ENCODE measurements at places on chromosomes 13 and 19.

DNA sequence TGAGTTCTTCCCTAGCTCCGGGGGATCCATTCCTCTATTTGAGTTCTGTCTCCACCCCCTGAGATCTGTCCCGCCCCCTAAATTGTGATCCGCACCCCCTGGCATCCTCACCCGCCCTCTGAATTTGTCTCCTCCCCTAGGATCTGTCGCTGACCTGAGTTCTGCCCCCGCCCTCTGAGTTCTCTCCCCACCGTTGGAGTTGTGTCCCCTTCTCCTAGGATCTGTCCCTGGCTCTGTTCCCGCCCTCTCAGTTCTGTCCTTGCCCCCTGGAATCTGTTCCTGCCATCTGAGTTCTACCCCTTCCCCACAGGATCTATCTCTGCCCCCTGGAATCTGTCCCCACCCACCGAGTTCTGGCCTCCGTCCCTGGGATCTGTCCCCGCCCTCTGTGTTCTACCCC is 1.0 kb upstream of the SLC17A7 start:
- peak; percentile 32 for DNase-seq
- peaks cover 27% of the 10 kb centered on the region for H3K4me1 ChIP-seq
- H3K27me3 ChIP-seq = peaks cover 58% of the 10 kb centered on the region
- peak overlapping the region; percentile 73 for H3K4me3 ChIP-seq

DNA sequence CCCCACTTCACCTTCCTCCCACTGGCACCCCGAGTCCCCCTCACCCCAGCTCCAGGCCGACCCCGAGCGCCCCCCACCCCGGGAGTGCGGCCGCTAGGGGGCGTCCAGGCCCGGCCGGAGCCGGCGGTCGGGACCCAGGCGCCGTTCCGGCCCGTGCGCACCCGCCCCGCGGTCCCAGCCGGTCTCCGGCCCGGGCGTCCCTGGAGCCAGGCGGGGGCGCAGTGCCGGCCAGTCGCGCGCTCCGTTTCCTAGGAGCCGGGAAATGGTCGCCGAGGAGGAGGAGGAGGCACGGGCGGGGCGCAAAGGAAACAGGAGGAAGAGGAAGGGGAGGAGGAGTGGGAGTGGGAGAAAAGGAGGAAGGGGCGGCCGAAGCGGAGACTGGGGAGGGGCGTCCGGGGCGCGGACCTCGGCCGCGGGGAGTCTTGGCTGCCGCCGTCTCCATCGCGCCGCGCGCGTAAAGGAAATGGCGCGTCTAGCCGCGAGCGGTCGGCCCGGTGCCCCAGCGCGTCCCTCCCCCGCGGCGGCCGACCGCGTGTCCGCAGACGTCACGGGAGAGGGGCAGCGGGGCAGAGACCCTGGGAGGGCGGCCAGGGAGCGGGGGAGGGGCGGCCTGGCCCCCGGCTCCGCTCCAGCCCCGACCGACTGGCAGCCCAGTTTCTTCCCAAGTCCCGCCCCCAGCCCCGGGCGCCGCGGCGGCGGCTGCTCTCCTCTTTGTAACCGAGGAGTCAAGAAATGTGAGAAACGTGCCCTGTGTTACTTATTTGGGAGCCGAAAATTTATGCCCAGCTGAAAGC is 1.1 kb upstream of the KCTD15 start:
- peak overlapping the region; percentile 48 for H3K27ac ChIP-seq
- DNase-seq = peak; percentile 95
- H3K4me1 ChIP-seq = no peaks in the 10 kb centered on the region
- peaks cover 41% of the 10 kb centered on the region for H3K36me3 ChIP-seq

DNA sequence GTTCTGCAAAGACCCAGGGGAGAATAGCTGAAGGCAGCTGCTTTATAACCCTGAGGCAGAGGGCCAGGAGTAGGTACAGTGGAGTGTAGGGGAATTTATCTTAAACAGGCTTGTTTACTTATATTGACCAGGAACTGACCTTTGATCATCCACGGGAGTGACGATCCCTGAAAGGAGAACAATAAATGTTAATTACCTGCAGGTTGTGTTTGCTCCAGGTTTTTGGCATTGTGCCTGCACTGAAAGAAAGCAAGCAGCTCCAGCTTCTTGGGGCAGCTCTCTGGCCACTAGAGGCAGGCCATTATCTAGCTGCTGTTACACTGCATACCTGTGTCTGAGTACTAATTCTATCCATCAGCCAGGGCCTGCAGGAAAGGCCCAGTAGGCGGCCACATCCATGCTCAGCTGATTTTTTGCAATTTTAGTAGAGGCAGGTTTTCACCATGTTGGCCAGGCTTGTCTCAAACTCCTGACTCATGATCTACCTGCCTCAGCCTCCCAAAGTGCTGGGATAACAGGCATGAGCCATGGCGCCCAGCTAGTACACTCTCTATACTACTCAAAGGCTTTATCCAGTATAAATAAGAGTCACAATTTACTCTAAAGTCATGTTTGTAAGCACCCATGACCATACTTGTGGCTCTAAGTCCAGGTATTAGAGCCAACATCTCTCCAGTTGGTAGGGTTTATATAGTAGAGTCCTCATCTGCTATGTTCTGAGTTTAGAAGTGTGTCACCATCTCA is 8.5 kb upstream of the ZNF91 start:
- H3K4me1 ChIP-seq = no peaks in the 10 kb centered on the region
- no peaks in the 10 kb centered on the region for H3K27me3 ChIP-seq
- no peaks in the 10 kb centered on the region for H3K36me3 ChIP-seq
- no peak overlapping the region for H3K27ac ChIP-seq
- H3K4me3 ChIP-seq = no peak overlapping the region
- DNase-seq = no peak

DNA sequence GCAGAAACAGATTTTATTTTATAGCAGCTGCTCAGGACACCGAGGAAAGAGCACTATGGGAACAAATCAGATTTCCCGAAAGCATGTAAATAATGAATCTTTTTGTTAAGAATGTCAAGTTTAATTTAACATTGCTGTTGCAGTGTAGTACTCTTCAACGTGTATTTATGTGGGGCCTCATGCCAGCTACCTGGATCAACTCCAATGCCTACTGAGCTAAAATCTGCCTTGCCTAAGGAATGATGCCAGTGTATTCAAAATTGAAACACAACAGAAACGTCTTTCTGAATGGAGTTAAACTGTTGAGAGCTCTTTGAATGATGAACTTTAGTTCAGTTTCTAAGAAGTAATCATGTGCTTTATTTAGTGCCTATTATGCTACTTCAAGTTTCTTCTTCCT is 1379.8 kb upstream of the ATXN8OS start:
- H3K4me1 ChIP-seq = no peaks in the 10 kb centered on the region
- no peaks in the 10 kb centered on the region for H3K36me3 ChIP-seq
- no peaks in the 10 kb centered on the region for H3K27me3 ChIP-seq
- DNase-seq = no peak
- H3K27ac ChIP-seq = no peak overlapping the region
- H3K4me3 ChIP-seq = no peak overlapping the region

DNA sequence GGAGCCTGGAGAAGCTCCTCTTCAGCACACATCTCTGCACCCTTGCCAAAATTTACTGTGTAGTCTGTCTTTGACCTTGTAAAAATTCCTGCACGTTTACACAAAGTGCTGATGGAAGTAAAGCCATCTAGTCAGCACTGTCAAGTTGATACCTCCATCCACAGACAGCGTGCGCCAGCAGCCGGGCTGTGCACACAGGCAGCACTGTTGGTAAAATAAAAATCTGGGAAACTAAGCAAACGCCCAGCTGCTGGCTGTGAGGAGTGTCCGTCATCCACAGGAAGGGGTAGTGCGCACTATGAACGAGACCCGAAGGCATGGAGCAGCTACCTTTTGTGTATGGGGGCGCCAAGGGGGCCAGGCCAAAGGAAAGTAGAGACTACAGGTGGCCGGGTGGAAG is 17.4 kb upstream of the SIGLEC11 start:
- no peak overlapping the region for H3K27ac ChIP-seq
- no peaks in the 10 kb centered on the region for H3K27me3 ChIP-seq
- H3K4me1 ChIP-seq = no peaks in the 10 kb centered on the region
- H3K36me3 ChIP-seq = peaks cover 42% of the 10 kb centered on the region

All from Calu3 (cell line).